ENCODE measurements at places on chromosomes 11 and 22. TPM values are rescaled to one million over a fixed set of nuclear protein-coding genes. Genes with fewer than 3 reads are reported as not detected.

The KCNA4 gene
- 10.9 TPM for total RNA-seq

The FOLR3 gene
- not detected for total RNA-seq

- no peak for DNase-seq
These were observed 1.8 kb upstream of the RASD2 start for GRCh38 chr22:35538801-35539321.

- DNase-seq: no peak
These were observed 62.5 kb upstream of the FGF3 start for GRCh38 chr11:69881467-69882269.

DNA sequence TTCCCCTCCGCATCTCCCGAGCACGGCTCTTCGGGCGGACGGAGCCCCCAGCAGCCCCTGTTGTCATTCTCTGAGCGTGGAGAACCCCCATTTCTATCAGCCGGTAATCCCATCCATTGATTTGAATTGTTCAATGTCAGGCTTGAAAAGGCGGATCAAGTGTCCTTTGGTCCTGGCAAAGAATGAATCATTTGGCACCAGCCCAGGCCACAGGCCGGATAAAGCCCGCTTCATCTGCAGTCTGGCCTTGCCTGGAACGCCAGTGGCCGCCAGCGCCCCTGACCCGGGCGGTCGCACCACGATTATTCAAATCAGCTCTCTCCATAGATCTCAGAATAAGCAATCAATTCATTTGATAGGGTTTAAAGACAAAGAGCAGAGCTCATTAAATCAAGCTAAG lies 188.9 kb downstream of the BRD1 start:
- no peak for DNase-seq
